Tongue (tissue), 3 donors: ENCODE measurements at places on chromosomes 11 and 22. TPM values are rescaled to one million over a fixed set of nuclear protein-coding genes. Genes with fewer than 3 reads are reported as not detected.

- no peak for DNase-seq
Measured at GRCh38 chr22:27193636-27194035, 536.2 kb downstream of the MIAT start.

- DNase-seq, result no peak
Measured at GRCh38 chr11:123392844-123393243, 37.2 kb upstream of the GRAMD1B start.

The MAPK8IP2 gene
- total RNA-seq, result 1.2 TPM

The LGALS12 gene
- total RNA-seq, result not detected

- DNase-seq, result no peak
Measured at GRCh38 chr11:34501949-34502348, 11.6 kb downstream of the ELF5 start.

GRCh38 chr11:68330700-68331337 is 18.4 kb downstream of the LRP5 start:
- peak; percentile 12 for DNase-seq

GRCh38 chr11:131902421-131902820 is 532.0 kb downstream of the NTM start:
- no peak for DNase-seq

The ZBTB44 gene
- 91.6 TPM for total RNA-seq

The SNU13 gene
- 68.6 TPM for total RNA-seq

DNA sequence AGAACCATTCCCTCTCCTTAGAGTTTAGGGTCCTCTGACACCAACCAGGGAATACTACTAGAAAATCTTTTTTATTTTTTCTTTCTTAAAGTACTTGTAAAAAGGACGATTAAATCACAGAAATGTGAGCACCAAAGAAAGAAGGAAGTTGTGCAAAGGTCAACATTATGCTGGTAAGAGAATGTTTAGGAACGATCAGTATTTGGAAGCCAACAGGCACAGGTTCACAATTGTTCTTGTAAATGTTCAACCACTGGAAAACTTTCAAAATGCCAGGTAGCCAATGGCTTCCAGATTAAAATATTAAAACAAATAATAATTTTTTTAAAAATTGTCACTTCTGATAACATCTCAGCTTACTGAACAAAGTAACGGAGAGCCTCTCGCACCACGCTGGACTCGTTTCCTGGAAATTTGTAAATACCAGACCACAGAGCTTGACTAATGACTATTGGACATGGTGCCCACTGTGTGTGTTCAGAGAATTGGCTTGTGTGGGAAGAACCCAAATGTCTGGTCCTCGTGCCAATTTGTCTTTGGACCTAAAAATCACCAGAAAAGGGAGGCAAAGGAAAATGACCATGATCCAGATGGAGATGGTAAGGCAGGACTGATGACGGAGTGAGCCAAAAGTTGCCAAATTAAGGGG is 20.8 kb downstream of the COMMD9 start:
- peak; percentile 53 for DNase-seq
